ENCODE measurements at places on chromosomes 6 and 20. TPM values are rescaled to one million over a fixed set of nuclear protein-coding genes. Genes with fewer than 3 reads are reported as not detected.

DNA sequence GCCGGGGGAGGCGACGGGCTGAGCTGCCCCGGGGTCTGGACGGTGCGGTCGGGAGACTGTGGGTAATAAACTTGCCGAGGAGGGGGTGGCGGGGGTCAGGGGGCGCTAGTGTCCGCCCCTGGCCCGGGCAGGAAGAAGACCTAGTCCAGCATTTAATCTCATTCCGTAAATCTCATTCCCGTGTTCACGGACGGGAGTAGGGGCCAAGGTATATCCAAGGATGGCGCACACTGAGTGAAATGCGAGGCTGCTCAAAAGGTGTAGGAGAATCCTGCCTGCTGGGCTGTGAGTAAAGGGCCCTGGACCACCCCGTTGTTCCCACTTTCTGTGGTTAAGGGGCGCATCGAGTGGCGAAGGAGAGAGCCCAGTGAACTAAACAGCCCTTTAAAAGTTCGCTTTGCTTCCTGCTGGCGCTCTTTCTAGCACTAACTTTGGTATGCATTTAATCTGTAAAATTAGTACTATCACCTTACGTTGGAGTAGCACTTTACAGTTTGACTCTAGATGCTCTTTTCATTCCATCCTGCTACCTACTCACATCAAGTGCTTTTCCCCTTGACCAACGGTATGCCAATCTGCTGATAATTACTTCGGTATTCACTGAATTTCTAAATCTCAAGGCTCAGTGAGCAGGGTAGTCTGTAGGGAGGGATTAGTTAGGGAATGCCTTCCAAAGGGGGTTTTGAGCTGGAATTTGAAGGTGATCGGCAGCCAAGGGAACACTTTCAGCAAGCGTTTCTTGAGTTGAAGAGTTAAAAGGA, 730 bp downstream of the PARD6B start:
- DNase-seq: no peak

DNA sequence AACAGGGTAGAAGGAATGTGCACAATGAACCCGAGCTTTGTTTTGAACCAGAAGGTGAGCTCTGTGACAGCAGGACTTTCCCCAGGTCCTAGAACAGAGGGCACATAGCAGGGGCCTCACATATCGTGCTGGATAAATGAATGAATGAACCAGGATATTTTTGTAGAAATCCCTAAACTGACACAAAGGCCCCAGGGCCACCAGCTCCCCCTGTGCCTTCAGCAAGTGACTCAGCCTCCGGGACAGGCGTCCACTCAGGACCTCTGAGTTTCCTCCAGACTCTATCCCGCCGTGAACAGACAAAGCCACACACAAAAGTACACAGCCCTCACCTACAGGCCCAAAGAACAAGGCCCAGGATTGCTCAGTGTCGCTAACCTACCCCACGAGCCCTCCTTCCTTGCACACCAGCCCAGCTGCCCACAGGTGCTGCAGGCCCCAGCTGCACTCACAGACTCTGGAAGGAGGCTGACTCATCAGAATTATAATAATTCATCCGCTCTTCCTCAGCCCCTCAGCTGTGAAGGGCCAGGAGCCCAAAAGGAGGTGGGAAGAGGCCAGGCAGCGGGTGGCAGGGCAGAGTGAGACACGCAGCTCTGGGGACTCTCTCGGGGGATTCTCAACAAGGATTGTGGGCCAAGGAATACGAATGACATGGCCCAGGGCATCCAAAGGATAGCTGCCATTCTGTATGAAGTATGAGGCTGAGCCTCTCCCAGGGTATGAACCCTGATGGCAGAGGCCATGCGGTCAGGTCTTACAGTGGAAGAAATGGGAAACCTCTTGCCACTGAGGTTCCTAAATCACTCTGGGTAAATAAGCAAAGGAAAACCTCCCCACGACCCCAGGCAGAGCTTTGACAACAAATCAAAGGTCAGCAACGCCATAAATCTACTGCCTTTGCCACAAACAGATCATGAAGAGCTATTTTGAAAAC, 40.9 kb downstream of the SUMO4 start:
- DNase-seq: no peak

- DNase-seq: no peak
These were observed 111.8 kb downstream of the QKI start for GRCh38 chr6:163526346-163526745.

Gene STMN3
- 36.7 TPM for polyA plus RNA-seq

- no peak for DNase-seq
These were observed 8.3 kb downstream of the SLPI start for GRCh38 chr20:45246109-45246508.

Gene SPACA1
- polyA plus RNA-seq: not detected

GRCh38 chr6:98828941-98829411, 5.4 kb upstream of the POU3F2 start:
- DNase-seq: no peak

Gene AVP
- polyA plus RNA-seq: 0.54 TPM

Gene RIPOR3
- 5.5 TPM for polyA plus RNA-seq

GRCh38 chr6:13045676-13046075, 282.7 kb downstream of the TBC1D7 start:
- DNase-seq: no peak

GRCh38 chr6:151100326-151100725, 139.4 kb upstream of the AKAP12 start:
- DNase-seq: no peak

Data from renal cortex interstitium (tissue), 15 donors.